ENCODE measurements at places on chromosomes 6 and 20.

- no peak for DNase-seq
Observed at GRCh38 chr6:35605600-35605999, 83.1 kb downstream of the FKBP5 start.

DNA sequence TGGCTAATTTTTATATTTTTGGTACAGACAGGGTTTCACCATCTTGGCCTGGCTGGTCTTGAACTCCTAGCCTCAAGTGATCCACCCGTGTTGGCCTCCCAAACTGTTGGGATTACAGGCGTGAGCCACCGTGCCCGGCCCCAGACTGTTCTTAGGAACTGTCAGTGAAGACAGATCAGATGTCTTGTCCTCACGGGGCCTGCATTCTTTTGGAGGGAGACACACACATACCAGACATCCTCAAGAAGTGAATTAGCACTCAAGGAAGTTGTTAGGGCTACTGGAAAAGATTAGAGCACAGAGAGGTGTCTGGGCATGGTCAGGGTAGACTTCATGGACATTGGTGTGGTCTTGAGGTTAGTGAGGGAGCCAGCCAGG is 10.3 kb upstream of the LPIN3 start:
- no peak for DNase-seq

GRCh38 chr20:46541229-46541935 is 9.1 kb downstream of the OCSTAMP start:
- DNase-seq, result no peak

DNA sequence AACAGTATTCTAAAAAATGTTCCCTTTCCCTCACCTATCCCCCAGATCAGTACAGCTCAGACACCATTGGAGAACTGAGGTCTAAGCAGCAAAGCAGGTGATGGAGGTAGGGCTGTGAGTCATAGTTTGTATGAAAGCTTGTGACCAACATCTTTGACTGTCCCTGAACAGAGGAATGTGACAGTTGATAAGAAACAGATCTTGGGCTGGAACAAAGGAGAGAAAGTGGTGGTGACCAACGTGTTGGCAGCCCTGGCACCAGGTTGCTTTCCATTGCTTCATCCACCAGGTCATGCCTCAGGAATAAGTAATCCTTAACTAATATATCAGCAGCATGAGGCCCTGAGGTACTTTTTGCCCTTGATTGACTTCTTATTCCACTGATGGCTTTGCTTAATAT is 19.9 kb upstream of the CRIP3 start:
- no peak for DNase-seq

GRCh38 chr6:2505624-2506023 is 245.1 kb downstream of the MYLK4 start:
- DNase-seq, result no peak

GRCh38 chr6:100568255-100568654 is 103.5 kb upstream of the SIM1 start:
- no peak for DNase-seq

DNA sequence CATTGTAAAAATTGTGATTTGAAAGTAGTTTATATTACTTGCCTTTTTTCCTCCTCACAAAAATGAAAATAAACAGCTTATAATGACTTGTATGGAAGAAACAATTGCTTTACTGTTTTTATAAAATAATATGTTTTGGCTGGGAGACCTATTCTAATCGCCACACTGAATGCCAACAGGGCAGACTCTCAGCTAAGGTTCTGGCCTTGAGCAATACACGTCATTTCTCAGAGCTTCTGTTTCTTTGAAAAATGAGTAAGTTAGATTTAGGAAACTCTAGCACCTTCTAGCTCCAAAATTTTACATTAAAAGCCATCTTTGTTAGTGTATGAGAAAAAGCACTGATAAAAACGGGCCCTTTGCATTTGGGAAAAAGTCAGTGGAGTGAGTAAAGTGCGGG is 166.6 kb downstream of the ARID1B start:
- no peak for DNase-seq

- no peak for DNase-seq
Observed at GRCh38 chr6:36187446-36187845, 9.1 kb upstream of the BRPF3 start.

- DNase-seq, result no peak
Observed at GRCh38 chr6:109718991-109719390, 27.9 kb downstream of the FIG4 start.

DNA sequence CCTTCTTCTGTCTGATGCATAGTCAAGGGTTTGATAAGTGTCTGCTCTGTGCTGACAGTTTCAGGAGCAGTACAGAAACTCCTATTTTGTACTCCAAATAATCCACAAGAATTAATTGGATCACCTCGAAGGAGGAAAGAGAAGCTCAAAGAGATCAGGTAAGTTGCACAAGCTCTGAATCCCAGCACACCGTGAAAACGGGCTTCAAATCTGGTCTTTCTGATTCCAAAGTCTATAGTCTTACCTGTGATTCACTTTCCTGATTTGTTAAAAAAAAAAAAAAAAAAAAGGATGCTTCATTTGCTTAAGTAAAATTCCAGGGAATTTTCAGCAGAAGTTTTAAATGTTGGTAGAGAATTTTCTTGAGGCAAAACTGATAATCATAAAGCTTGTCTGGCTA is 155.8 kb upstream of the ESR1 start:
- no peak for DNase-seq

GRCh38 chr6:105468850-105469249 is 66.0 kb upstream of the PREP start:
- no peak for DNase-seq

- DNase-seq, result no peak
Observed at GRCh38 chr20:59151820-59152219, 11.8 kb upstream of the ZNF831 start.

DNA sequence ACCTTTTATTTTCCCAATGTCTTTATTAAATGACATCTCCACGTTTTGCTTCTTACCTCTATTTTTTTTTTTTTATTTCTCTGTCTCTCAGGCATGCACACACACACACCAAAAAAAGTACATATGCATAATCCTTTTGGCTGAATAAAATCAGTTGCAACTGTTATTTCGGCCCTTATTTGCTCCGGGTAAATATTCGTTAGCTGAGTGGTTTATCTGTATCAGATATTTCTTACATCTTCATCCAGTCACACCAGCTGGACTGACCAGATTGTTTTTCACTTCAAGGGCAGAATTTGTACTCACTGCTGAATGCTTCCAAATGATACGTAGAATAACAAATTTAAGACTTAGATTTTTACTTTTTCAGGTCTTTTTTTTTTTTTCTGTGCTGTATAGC is 45.5 kb downstream of the PTPN1 start:
- no peak for DNase-seq

- no peak for DNase-seq
Observed at GRCh38 chr6:119324718-119325117, 24.8 kb downstream of the MAN1A1 start.

DNA sequence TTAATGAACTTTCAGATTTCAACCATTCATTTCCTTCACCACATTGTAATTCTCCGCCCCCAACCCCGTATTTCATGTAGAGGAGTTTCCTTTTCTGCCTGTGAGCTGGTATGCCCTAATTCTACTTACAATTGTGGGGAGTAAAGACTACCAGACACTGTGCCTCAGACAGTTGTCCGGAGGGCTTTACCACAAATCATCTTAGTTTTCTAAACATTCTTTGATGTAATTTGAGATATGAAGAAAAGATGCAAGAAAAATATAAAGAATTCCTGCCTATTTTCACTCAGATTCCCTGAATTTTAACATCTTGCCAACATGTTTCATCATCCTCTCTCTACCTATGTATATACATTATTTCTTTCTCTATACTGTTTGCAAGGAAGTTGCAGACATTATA is 28.3 kb upstream of the LOC128125822 start:
- DNase-seq, result no peak

DNA sequence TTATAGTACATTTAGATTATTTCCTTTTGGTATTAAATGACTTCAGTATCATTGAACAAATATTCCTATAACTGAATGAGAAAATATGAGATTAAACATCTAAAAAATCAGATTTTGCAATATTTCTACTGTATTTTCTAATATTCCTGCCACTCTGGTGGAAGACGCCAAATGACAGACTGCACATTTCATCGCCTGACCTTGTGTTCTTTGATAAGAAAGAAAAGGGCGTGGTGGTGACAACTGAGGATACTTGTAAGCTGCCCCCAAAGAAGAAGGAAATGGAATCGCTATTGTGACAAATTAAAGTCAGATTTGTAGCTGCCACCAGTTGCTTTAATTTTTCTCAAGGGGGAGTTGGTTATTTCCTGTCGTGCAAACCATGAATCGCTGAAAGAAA is 131.3 kb downstream of the MTFR2 start:
- DNase-seq, result no peak

GRCh38 chr6:76418560-76419223 is 346.2 kb upstream of the IMPG1 start:
- DNase-seq, result no peak

DNA sequence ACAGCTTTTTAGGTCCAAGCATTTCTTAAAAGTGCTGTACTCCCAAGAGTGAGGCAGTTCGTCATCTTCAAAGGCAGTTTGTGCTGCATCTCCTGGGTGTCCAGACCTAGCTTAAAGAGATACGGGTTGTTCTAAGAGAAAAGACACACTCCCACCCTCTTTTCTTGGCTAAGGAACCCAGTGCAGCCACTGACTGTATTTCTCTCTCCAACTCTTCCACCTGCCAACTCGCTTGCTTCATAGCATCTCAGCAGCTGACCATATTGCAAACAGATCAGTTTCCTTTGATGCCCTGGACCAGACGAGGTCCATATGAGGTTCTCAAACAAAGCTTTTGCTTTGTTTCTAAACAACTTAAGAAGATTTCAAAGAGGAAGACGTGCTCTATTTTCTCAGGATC is 101.1 kb downstream of the ISM1 start:
- no peak for DNase-seq

DNA sequence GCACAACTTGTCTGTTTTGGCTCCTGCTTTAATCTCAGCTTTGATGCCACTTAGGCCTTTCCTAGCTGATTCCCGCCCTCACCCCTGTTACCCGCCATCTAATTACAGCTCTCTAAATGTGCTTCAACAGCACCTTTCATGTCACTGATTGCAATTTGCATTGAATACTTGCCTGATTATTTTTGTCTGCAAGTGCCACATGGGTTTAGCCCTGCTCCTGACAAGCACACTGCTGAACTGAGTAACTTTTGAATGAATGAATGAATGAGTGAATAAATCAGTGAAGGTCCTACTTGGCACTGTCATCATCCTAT is 591 bp upstream of the DCBLD1 start:
- DNase-seq, result no peak

DNA sequence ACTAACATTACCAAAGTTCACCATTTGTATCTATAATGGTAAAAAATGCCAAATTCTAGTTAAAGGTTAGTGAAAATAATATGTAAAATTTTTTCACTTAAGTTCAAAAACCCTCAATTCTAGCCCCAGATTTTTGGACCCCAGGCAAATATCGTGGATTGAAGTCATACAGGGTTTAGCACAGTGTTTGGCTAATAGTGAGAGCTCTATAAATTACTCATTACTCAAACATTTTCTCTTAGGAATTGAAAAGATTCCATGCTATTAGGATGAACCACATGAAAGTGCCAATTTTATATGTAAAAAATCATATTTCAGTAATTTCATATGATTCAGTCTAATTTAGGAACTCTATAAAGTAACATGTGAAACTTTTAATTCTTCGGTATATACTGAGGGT is 170.3 kb upstream of the PREP start:
- DNase-seq, result no peak

DNA sequence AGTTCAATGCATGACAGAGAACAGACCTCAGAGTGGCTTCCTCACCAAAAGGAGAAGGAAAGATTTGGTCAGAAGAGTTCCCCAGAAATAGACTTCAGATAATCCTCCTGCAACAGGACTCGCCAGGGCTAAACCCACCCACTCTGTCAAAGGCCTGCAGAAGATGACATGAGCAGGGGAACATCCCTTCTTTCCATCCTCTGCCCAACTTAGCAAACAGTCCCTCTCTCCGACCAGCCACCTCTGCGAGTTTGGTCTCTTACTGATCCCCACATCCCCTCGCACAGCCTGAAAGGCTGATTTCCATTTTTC is 7.5 kb downstream of the NFATC2 start:
- DNase-seq, result no peak

DNA sequence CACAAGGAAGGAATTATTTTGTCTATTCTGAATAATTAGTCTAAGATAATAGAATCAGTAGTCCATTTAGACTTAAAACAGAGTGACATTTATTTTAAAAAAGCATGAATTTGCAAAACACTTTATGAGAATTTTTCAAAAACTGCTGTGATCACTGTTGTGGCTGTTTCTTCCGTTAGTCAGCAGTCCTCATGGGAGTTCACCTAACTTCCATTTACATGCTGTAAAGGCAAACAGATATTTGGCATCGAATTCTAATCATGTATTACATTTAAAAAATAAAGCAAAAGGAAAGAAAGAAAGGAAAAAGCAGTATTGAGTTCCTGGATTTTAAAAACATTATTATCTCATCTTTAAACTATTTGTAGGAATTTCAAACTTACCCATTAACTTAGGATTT is 111.8 kb downstream of the MTHFD1L start:
- no peak for DNase-seq

DNA sequence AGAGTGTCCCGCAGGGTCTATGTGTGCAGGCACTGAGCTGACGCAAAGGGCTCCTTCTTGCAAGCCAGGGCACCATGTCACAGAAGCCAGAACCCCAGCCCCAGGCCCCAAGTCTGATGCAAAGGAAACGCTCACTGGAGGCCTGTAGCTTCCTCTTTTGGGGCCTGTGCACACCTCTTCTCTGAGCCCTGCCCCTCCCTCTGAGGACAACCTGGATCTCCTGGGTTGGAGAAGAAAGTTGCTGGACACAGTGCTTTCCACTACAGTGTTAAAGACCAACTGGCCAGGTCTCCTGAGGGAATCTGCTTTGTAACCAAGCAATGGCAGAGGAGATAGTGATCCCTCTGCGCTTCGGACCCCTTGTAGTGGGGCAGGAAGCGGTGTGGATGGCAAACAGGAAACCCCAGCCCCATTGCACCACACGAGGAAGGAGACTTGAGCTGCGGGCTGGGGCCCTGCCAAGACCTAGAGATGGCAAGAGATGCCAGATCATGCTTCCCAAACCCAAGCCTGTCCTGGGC is 90.0 kb downstream of the PRND start:
- peak; percentile 65 for DNase-seq
